ENCODE measurements at places on chromosomes 6 and 20. TPM values are rescaled to one million over a fixed set of nuclear protein-coding genes. Genes with fewer than 3 reads are reported as not detected.

DNA sequence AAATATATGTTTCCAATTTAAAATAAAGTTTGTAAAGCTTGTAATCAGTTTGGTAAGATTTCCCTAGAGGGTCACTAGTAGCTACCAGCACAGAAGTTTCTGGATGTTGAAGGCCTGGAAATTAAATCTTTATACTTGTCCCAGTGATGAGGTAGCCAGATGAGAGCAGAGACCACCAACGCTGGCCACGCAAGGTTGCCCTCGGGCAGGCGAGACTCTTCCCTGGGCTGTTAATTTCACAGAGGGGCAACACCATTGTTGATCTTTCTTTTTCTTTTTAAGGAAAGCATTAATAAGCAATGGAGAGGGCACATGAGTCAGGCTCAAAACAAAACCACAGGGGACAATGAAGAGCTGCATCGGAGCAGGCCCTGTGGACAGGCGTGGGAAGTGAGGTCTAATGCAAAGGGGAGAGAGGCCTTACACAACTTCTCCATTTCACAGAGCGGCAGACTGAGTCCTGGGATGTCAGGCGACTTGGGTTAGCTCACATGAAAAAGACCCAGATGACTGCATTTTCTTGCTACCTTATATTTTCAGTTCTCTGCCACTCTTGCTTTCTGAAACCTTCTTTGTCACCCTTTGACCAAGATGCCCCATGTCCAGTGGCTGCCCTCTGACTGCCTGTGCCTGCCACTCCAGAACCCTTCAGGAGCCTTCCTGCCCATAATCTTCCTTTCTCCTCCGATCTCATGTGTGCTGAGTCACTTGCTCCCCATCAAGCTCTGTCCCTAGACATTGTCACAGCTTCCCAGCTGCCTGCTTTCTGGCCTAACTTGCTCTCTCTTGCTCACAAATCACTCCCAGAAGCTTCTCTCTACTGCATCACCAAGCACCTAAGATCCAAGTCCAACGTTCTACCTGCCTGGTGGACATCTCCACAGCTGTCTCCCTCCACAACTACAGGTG lies 107.7 kb upstream of the CDYL start:
- H3K27me3 ChIP-seq = peaks cover 2% of the 10 kb centered on the region
- no peaks in the 10 kb centered on the region for H3K4me1 ChIP-seq

DNA sequence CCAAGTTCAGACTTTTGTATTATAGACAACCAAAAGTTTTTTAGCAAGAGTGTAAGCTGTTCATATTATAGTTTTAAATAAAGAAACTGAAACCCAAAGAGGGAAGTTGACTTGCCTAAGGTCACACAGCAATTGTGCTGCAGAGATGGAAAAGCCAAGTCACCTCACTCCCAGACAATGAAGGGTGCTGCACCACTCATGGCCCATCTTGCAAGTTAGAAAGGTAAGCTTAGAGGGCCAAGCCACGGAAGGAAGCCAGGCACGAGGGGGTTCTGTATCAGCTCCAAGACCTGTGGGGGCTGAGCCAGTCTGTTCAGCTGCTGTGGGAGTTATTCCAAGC lies 860 bp downstream of the DEFB124 start:
- no peaks in the 10 kb centered on the region for H3K36me3 ChIP-seq
- H3K27ac ChIP-seq = no peak overlapping the region
- H3K4me3 ChIP-seq = no peak overlapping the region
- H3K27me3 ChIP-seq = peaks cover 32% of the 10 kb centered on the region
- peaks cover 6% of the 10 kb centered on the region for H3K4me1 ChIP-seq

GRCh38 chr6:37868447-37868825 lies 48.9 kb downstream of the ZFAND3 start:
- no peak for DNase-seq
- H3K27me3 ChIP-seq = no peaks in the 10 kb centered on the region
- peak overlapping the region; percentile 72 for H3K27ac ChIP-seq
- H3K4me1 ChIP-seq = peaks cover 35% of the 10 kb centered on the region
- H3K4me3 ChIP-seq = peak overlapping the region; percentile 53

DNA sequence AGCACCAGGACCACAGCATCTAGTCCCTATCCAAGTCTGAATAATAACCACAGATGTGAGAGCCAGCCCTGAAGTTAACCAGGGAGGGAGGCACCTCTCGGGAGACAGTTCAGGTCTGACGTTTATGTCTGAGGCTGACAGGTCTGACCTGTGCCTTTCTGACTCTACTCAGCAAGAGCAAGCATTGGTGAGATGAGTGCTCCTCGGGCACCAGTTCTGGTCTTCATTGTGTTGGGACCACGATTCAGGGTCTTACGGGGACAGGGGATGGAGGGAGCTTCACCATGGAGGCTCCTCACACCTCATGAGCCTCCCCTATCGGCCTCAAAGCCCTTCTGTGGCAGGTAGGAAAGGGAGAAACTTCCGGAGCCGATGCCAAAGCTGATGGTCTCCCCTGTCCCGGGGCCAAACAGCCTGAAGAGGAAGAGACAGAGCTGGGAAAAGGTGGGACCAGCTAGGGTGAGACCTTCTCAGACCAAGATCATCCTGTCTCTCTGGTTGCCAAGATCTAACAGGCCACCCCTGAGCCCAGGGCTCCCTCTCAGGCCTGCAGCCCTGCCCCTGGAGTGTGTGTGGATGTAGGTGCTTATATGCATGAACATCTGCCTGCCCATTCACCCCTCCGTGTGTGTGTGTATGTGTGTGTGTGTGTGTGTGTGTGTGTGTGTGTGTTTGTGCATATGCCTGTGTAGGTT lies 170.5 kb downstream of the VEGFA start:
- peaks cover 2% of the 10 kb centered on the region for H3K4me1 ChIP-seq
- H3K36me3 ChIP-seq = no peaks in the 10 kb centered on the region
- no peaks in the 10 kb centered on the region for H3K27me3 ChIP-seq
- no peak overlapping the region for H3K27ac ChIP-seq
- no peak overlapping the region for H3K4me3 ChIP-seq

DNA sequence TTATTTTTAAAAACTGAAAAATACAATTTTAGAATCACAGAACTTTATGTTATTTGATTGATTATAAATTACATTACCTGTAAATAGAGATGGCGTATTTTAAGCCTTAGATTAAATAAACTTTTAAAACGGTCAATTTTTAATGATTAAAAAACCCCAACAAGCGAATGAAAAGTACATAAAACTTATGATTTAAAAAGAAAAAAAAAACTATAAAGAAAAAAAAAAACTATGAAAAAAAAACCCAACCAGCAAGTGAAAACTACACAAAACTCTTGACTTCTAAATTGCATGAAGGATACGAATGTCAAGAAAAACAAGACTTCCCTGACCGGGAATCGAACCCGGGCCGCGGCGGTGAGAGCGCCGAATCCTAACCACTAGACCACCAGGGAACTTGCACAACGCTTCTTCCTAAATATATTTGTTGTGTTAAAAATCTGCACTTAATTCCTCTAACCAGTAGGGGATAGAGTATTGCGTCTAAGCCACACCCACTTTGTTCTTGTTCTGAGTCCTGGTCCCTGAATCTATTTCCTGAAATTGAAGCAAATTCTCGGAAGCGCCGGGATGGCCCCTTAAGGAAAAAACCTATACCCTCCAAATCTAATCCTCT lies 10.7 kb upstream of the NCOA7 start:
- peak; percentile 95 for DNase-seq
- H3K4me3 ChIP-seq = no peak overlapping the region
- peaks cover 25% of the 10 kb centered on the region for H3K27me3 ChIP-seq
- H3K4me1 ChIP-seq = peaks cover 10% of the 10 kb centered on the region
- peaks cover 5% of the 10 kb centered on the region for H3K36me3 ChIP-seq
- H3K27ac ChIP-seq = no peak overlapping the region

- H3K4me1 ChIP-seq = no peaks in the 10 kb centered on the region
- H3K36me3 ChIP-seq = no peaks in the 10 kb centered on the region
Observed at GRCh38 chr6:18602931-18603330, 215.8 kb downstream of the RNF144B start.

- H3K4me1 ChIP-seq = no peaks in the 10 kb centered on the region
- H3K4me3 ChIP-seq = no peak overlapping the region
- H3K36me3 ChIP-seq = no peaks in the 10 kb centered on the region
- DNase-seq = no peak
- no peaks in the 10 kb centered on the region for H3K27me3 ChIP-seq
- H3K27ac ChIP-seq = no peak overlapping the region
Observed at GRCh38 chr20:7585126-7585679, 355.1 kb downstream of the HAO1 start.

The MYO6 gene
- 0.14 TPM for total RNA-seq
